Activated CD4-positive, alpha-beta T cell treated with anti-CD3 and anti-CD28 coated beads, Interleukin-10, Interleukin-2, amounts not matched to agents 100 ng/mL and 50 ng/mL, durations not matched to agents 16 hours and 8 hours (primary cell): ENCODE measurements at places on chromosomes 6 and 20.

GRCh38 chr6:108210556-108210955 is 44.7 kb downstream of the NR2E1 start:
- DNase-seq = no peak

DNA sequence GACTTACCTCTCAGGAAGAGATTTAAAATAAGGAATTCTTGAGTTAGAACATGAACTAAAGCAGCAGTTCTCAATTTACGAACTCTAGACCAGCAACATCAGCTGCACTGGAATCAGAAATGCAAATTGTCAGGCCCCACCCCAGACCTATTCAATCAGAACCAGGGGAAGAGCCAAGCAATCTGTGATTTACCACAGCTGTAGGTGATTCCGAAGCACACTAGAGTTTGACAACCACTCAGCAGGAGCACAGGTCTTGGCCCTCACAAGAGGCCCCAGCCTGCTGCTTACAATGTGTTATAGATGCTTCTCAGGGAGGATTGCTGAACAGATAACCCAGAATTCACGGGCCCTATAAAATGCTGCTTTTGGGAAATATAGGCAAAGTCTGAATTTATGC is 279.2 kb downstream of the PTPRK start:
- DNase-seq = no peak

DNA sequence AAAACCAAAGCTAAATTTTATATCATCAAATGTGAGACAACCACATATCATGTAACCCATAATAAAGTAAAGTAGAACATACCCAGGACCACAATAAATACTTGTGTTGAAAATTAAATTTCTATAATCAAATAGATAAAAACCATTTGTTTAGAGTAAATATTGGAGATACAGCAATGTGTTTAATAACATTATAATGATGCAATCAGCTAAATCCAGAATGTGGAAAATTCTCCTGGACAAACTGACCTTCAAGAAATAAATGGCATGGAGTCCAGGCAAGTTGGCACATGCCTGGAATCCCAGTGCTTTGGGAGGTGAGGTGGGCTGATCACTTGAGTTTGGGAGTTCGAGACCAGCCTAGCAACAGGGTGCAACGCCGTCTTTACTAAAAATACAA is 84.0 kb downstream of the GPX5 start:
- DNase-seq = no peak

DNA sequence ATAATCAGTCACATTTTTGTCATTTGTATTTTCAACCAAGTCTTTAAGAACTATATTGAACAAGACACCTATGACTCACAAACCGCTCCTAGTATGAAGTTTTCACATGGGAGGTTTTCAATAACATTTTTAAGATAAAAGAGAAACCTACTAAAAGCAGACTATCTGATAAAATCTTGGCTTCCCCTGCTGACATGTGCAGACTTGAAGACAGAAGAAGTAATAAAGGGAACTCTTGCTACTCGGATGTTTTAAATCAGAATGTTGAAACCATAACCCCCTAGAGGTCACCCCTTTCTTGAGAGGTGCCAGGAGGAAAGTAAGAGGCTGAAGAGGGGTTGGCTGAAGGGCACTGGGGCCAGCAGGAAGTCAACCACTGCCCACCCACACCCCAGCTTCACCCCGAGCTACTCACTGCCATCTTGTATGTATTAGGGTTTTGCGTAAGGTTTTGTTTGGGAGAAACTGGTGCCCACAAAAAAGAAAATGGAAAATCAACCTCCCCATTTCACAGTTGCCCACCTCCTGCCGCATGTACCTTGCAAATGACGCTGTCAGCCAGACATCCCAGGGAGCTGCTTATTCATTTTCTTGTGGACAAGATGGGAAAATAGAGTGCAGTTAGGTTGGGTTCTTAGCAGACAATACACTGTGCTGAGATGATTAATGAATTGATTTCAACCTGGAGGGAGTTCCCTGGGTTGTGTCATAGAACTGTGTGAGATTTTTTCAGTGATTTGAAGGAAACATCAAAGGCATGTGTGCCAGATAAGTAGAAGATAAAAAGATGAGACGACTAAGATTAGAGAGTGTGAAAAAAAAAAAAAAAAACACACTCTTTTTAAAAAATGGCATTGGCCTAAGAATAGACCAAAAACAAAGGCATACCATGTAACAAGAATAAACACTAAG is 83.2 kb upstream of the TAB2 start:
- DNase-seq = peak; percentile 75

- DNase-seq = no peak
These were observed 76.6 kb upstream of the PROKR2 start for GRCh38 chr20:5393218-5393870.

- peak; percentile 96 for DNase-seq
These were observed 70.9 kb downstream of the HFE start for GRCh38 chr6:26158076-26158580.

DNA sequence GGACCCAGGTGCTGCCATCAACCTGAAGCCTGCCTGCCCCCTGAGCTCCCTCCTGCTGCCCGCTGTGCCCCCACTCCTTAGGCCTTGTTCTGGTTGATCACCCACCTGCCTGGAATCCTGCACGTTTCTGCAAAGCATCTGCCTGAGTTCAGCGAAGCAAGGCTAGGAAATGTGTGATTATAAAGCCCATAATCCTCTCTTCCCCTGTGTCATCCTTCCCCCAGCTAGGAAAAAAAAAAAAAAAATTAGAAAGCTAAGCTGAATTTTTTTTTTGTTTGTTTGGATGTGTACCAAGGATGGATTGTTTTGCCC is 93.2 kb downstream of the FOXA2 start:
- no peak for DNase-seq

GRCh38 chr20:1862663-1863053 is 32.5 kb upstream of the SIRPA start:
- DNase-seq = no peak

DNA sequence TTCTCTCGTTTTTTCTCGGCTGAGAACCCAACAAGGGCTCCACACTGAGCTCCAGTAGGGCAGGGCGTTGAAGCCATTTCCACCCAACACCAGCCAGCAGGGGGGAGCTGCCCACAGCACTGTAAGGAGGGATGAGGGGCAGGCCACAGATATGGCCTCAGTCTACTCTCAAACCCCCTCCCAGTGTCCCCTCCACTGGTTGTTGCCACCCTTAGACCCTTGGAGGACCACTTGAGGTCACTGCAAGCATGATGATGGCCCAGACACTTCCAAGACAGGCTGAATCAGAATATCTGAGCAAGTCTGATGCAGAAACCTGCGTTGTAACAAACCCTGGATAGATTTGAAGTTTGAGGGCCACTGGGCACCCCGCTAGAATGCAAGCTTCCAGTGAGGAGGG is 217.0 kb upstream of the CST7 start:
- DNase-seq = no peak

GRCh38 chr6:150603176-150603575 is 3.5 kb downstream of the PLEKHG1 start:
- no peak for DNase-seq

DNA sequence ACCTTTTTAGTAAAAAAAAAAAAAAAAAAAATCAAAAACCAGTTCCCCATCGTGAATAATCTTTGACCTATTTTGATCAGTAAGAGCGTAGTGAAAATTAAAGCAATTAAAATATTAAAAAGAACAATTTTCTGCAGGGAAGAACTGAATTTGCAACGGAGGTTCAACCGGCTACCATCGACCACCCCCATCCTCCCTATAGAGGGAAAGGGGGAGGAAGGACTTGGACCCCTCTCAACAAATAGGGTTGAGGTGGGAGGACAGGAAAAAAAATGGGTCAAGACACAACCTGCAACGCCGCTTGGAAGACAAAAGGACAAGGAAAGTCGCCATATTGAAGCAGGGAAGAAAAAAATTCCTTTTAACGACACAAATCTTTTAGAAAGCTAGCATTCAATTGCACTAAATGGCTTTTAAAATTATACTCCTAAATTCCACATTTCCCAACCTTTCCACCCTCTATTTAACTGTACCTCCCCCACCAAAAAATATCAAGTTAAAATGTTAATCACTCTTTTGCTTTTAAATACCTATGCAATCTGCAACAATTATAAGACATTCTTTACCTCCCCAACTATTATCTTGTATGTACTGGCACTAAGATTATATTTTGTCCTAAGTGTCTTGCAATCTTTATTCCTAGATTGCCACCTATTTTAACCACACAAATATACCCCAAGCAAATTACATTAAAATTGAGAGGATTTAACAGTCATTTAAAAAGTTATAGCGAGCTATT is 1.7 kb downstream of the PPP1R10 start:
- peak; percentile 70 for DNase-seq

DNA sequence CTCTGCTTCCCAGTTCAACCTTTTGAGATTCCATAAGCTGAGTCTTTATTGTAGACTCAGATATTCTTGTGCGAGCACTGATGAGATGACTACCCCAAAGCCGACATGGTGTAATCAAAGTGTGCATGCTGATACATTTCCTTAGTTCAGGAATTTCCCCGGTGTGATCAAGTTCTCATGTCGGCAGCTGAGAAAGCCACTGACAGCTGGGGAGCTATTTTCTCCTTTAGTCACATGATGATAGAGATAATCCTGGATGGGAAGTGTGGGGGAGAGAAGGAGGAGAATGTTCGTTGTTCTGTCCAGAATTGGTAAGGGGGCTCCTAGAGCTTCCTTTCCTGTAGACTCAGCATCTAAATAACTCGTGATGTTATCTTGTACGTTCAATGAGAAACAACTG is 7.7 kb upstream of the CAP2 start:
- DNase-seq = no peak

DNA sequence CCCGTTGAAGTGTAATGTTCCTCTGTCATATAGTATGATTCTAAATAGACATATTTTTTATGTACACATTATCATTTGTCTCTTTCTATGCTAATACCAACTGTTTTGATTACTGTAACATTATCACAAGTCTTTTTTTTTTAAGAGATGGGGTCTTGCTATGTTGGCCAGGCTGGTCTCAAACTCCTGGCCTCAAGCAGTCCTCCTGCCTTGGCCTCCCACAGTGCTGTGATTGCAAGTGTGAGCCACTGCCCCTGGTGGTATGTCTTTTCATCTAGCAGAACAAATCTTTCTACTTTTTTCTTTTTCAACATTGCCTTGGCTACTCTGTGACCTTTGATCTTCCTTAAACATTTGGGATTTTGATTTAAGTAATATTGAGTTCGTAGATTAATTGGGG is 57.7 kb downstream of the SLX4IP start:
- DNase-seq = no peak

DNA sequence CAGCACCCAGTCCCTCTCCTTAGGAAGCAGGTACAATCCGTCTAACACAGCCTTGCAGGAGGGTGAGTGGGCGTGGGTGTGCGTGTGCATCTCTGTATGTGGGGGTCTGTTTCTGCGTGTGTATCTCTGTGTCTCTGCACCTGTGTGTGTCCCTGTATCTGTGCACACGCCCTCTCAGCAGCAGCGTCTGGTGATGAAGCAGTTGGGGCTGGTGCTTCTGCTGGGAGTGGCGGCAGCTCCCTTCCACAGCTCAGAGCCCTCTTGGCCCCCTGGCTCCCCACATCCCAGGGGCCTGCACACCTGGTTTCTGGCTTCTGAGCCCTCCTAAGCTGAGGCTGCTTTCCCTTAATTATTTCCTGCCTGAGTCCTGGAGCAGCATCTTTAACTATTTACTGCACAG is 49.5 kb upstream of the CCDC167 start:
- DNase-seq = no peak

DNA sequence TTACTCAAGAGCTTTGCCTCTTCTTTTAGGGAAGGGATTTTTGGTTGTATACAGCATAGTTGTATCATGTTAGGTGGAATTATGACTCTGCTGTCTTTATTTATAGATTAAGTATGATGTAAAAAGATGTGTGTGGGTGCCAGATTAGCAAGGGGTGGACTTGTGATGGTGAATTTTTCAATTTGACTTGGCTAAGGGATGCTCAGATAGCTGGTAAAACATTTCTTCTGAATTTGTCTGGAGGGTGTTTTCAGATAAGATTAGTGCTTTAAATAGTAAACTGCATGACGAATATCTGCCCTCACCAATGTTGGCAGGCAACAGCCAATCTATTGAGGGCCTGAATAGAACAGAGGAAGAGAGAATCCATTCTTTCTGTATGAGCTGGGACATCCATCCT is 173.3 kb upstream of the TNFAIP3 start:
- no peak for DNase-seq

DNA sequence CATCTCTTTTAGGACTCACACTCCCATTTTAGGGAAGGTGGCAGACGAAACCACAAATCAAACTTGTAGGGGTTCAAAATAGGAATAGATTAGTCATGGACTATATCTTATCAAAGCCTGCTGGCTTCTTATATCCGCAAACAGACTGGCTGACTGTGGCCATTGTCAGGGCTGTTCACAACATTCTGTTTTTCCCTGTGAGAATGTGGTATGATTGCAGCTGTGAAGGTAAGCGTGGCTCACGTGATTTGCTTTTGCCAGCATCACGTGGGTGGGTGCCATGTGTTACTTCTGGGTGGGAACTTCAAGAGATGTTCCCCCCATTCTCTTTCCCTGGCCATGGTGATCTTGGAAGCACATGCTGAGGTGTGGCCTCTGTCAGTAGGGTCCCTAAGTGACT is 5.9 kb downstream of the IP6K3 start:
- no peak for DNase-seq

DNA sequence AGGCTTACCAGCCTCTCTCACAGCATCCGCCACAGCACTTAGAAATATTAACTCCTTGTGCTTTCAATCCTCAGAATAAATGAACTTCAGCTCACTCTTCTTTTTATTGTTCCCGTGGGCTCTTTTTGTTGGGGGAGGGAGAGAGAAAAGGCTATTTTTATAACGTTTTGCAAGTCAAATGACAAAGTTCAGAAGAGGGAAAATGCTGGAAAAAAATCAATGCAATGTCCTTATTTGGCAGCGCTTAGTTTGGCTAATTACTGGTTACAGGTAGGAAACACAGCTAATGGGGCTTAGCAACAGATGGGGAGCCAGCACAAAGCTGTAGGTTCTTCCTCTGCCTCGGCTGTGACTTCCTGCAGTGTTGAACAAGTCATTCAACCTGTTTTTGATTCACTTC is 1067.0 kb upstream of the MAP3K7 start:
- no peak for DNase-seq

DNA sequence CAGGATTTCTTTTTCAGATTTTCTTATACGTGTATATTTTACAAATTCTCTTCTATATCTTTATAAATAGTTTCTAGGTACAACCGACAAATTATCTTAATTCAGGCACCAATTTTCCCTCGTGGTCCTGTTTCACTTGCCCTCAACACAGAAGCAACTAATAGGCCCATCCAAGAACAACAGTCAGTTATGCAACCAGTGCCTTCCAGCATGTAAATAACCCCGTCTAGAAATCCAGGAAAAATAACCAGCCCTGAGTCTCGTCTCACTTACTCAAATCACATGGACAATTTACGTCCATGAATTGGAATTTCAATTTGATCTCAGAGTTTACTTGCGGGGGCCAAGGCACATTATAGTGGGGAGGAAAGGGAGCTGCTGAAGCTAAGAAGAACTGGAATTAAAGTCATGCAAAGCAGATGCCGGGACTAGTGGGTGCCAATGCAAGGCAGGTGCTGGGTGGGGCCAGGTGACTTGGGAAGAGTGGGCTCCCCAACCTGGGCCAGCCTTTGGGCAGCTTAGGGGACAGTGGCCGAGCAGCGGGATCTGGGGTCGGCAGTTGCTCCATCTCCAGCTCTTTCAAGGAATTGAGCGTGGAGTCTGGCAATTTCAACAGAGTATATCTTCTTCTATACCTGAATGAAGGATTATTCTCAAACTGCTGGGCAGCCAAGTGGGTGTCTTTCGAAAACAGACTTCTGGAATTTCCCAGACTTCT is 121.7 kb downstream of the EDN3 start:
- no peak for DNase-seq

GRCh38 chr6:105726902-105727655 is 324.2 kb upstream of the PREP start:
- DNase-seq = no peak
